ENCODE measurements at places on chromosomes 12 and 14.

DNA sequence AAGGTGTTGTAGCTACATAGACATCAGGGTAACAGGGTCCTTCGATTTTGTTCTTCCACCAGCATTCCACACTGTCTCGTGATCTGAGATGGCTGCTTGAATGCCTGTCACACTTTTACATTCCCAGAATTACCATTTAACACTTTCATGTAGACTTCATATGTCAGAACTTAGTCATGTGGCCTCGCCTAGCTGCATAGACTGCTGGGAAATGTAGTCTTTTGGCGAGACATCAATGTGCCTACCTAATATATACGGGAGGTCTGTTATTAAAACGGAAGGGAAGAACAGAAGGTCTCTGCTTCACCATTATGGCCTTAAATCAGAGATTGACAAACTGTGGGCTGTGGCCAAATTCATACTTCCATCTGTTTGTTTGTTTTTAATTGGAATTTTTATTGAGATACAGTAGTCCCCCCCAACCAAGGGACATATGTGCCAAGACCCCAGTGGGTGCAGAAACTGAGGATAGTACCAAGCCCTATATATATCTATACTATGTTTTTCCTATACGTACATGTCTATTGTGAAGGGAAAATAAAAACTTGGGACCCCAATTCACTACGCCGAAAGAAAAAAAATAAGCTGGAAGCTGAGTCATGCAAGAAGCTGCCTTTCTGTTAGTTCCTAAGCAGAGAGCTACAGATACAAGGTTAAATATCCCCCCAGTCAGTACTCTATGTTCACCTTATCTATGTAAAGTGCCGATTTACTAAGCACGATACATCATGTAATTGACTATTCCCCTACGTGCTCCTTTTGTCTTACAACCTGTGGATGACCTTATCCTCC lies 11.3 kb upstream of the HRK start:
- peak; percentile 6 for DNase-seq

- DNase-seq, result no peak
Measured at GRCh38 chr14:94571950-94572349, 9.3 kb upstream of the SERPINA5 start.

DNA sequence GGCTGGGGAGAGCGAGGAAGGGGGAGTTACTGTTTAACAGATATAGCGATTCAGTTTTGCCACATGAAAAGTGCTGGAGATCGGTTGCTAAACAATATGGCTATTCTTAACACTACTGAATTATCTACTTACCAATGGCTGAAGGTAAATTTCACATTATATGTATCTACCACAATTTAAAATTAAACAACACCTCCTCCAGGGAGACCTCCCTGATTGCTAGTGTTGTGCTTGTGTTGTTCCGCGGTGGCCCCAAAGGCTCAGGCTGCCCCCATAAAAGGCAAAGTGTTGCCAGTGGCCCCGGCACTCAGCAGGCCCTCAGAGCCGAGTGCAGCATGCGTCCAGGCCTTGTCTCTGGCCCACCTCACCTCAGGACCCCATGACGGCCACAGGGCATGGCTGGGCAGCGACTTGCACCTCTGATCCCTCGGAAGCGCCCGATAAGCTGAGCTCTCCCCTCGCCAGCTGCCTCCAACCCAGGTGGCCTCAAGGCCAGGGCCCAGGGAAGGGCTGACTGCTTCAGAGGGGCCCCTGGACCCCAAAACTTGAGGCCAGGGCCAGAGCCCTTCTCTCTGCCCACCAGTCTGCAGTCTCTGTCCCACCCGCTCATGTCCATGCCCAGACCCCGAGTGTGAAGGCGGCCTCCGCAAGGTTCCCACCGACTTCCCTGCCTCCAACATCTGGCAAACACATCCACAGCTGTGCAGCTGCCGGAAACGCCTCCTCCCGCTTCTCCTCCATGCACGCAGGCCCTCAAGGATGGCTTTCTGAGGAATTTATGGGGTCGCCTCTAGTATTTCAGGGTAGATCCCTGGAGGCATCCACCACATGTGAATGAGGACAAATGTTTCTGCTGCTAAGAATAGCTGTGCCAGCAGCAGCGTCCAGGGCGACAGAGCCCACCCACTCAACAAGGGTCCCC lies 60.0 kb downstream of the NCOR2 start:
- DNase-seq, result no peak

DNA sequence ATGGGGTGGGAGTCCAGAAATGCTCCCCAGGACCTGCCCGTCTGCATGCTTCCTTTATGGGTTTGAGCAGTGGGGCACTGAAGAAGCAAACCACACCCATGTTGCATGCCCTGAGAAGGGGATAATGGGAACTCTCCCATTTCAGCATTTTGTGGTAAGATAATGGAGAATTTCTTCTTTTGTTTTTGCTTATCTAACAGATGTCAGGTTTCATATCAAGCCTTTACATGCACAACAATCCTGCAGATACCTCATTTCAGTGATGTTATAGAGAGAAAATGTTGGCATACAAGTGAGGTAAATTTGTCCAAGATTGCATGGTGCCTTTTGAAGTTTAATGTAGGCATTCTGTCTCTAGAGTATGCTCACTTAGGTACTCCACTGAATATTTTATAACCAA lies 177.0 kb downstream of the ALX1 start:
- peak; percentile 41 for DNase-seq

- peak; percentile 59 for DNase-seq
Measured at GRCh38 chr12:6285063-6285477, 25.4 kb upstream of the PLEKHG6 start.

- peak; percentile 40 for DNase-seq
Measured at GRCh38 chr12:96195845-96196451, 1.8 kb downstream of the ELK3 start.

DNA sequence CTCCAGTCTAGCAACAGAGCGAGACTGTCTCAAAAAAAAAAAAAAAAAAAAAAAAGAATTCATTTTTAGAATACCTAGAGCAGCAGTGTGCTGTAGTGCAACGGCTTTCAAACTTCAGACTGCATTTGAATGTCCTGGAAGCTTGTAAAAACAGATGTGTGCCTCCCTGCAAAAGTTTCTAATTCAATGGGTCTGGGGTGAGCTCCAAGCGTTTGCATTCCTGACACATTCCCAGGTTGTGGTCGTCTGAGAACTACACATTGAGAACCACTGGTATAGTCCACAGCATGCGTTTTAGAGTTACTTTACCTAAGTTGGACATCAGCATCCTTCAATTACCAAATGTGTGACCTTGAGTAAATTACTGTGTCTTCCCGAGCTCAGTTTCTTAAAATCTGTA lies 816.8 kb downstream of the NRXN3 start:
- no peak for DNase-seq

- DNase-seq, result no peak
Measured at GRCh38 chr14:94126800-94127199, 2.6 kb downstream of the IFI27L2 start.

DNA sequence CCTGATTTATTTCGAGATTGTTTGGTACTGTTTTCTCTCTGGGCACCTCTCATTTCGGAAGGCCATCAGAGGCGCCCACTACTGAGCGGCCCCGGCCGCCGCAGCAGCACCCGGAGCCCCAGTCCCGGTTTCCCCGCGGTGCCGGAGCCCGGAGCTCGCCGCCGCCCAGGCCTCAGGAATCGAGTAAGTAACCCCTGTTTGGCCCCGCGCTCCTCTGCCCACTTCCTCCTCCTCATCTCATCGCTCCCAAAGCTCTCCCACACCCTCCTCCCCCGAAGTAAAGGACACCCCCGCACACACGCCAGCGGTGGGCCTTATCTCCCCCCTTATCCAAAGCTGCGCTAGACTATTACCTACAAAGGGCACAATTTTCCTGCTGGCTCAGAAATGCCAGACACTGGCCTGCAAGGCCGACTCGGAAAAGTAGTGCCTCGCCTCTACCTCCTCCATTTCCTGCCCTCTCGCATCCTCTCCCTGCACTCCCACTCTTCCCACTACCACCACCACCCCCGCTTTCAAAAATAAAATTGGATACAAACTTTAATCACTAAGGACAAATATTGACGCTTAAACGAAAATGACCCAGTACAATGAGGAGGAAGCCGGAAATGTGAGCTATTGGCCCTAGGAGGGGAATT lies 637 bp upstream of the FOXG1 start:
- DNase-seq, result no peak

GRCh38 chr12:9651265-9651729 lies 18.2 kb upstream of the CLEC2D start:
- peak; percentile 26 for DNase-seq

GRCh38 chr12:1504304-1504894 lies 90.0 kb downstream of the FBXL14 start:
- no peak for DNase-seq

GRCh38 chr14:45120096-45120495 lies 14.2 kb downstream of the FKBP3 start:
- no peak for DNase-seq

- DNase-seq, result no peak
Measured at GRCh38 chr14:96265383-96266095, 9.5 kb downstream of the BDKRB1 start.

- DNase-seq, result peak; percentile 86
Measured at GRCh38 chr14:68780358-68781160, 12.3 kb downstream of the ZFP36L1 start.

DNA sequence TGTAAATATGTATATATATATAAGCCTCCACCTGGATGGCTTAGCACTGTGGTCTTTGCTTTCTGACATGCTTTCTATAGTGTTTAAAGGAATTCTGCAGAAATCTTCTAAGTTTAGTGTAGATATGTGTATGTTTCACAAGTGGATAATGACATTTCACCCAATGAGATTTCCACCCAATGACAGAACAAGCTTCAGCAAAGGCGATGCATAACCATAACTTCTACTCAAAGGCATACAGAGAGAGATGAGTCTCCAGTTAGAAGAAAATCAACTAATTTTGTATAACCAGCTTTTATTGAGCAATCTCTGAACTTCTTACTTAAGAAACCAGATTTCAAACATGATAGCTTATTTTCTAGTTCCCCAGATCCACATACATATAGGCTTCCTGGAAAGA lies 134.0 kb downstream of the DYRK2 start:
- no peak for DNase-seq

- DNase-seq, result peak; percentile 53
Measured at GRCh38 chr14:22994762-22995275, 12.5 kb upstream of the AJUBA start.

GRCh38 chr12:15702276-15702675 lies 86.9 kb downstream of the EPS8 start:
- no peak for DNase-seq

DNA sequence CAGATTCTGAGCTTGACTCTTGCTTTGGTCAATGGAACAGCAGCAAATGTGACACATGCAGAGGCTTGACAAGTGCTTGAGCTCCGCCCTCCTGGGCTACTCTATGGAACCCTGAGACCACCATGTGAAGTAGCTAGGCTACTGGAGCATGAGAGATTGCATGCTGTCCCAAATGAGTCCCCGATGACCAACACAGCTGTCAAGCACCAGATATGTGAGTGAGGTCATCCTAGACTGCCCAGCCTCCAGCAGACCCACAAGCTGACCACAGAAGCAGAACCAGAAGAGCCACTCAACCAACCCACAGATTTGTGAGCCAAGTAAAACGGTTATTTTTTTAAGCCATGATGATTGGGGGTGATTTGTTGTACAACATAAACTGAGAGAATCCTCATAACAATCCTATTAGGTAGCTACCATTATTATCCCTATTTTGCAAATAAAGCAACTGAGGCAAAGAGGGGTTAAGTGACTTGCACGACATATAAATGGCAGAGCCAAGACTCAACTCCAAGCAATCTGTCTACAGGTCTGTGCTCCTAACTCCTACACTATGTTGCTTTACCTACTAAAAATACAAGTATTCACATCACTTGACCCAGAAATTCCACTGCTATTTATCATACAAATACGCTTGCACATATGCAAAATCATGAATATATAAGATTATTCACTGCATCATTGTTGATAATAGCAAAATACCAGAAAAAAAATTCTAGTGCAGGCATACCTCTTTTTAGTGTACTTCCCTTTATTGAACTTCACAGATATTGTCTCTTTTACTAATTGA lies 136.2 kb downstream of the NDUFA12 start:
- no peak for DNase-seq

- DNase-seq, result peak; percentile 17
Measured at GRCh38 chr14:23895480-23895879, 58.1 kb upstream of the DHRS4 start.

DNA sequence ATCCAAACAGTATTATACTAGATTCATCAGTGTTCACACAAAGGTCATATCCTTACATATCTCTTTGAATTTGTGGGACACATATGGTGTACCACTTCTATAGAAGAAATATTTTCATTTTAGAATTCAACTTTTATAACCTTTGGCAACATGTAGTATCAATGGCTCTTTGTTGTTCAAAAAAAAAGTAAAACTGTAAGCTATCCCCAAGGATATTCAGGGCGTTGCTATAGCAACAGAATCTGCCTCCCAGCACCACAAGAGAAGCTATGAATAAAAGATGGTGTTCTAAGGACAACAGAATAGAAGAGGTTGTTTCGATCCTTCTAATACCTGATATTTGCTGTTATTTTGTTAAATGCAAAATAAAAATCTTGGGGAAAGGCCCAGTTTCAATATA lies 139.3 kb downstream of the BRMS1L start:
- no peak for DNase-seq

- DNase-seq, result no peak
Measured at GRCh38 chr14:39680777-39681176, 248.5 kb upstream of the FBXO33 start.

- peak; percentile 41 for DNase-seq
Measured at GRCh38 chr14:35229084-35229791, 62.9 kb upstream of the PSMA6 start.

Measured in erythroblast (primary cell).